NCI-H526 treated with DMSO at 0.1 percent for 48 hours (cell line): ENCODE measurements at places on chromosomes 7 and 10.

DNA sequence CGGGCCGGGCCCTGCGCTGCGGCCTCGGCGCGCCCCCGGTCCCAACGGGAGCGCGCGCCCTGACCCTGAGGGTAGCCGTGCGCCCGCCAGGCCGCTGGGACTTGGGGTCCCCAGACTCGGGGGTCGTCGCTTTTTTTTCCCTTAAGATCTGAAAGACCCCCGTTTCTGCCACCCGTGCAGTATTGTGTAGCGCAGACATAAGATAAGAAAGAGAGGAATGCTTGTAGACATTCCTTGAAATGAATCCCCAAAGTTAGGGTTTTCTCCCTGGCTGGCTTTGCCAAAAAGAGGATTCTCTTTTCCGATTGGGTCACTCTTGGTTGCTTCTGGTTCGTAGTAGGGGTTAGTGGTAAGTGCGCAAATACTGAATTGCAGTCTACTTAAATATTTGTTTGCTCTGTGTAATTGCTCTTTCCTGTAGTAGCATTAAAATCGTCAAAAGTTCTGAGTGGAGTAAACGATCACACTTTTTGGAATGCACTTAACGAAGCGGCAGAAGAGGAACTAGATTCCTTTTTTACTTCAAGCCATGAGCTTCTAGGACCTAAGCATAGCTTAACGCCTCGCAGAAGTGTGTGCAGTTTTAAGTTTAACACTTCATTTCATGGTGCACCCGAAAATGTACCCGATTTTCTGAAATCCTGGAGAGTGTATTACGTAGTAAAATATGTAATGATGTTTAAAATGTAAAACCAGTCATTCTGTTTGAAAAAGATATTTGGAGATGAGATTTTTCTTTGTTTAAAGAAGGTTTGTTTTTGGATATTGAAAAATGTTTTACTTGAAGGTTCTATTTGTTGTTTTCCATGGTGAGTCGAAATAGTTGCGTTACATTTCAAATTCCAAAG lies 1.3 kb downstream of the CUL1 start:
- DNase-seq = peak; percentile 45

DNA sequence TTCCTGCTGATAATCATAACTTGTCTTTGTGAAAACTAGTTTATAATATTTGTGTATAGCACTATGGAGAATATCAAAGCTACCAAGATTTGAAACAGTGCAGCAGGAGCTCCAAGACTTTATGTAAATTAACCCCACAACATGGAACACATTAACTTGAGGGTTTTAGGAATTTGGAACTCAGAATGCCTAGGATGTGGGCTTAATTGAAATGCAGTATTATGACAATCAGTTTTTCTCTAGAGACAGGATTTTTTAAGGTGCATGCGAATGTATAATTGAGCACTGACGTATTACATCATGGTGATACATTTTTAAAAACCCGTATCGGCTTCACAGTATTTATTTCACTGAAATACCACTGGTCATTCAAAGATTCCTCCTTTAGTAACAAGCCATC lies 313.1 kb upstream of the DGKB start:
- DNase-seq = no peak

- no peak for DNase-seq
Measured at GRCh38 chr7:1386623-1387220, 72.5 kb downstream of the MICALL2 start.

- DNase-seq = no peak
Measured at GRCh38 chr10:119177708-119178371, 772 bp downstream of the PRDX3 start.

DNA sequence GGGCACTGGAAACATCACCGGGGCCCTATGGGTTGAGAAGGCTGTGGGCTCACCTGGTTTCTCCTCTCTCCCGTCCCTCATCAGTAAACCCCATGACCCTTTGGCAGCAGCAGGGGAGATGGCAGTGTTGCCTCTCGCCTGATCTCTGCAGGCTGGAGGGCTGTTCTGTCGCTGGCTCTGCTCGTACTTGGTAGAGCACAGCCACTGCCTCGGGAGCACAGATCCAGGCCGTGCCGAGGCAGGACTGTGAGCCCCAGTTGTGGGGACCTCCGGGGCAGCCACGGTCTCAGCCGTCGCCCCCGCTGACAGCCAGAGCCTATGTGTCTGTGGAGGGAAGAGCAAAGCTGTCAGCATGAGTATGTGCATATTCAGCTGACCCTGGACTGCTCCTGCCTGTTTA lies 94.9 kb downstream of the PTPRE start:
- no peak for DNase-seq

- peak; percentile 1 for DNase-seq
Measured at GRCh38 chr10:23157239-23157681, 34.9 kb upstream of the PTF1A start.

DNA sequence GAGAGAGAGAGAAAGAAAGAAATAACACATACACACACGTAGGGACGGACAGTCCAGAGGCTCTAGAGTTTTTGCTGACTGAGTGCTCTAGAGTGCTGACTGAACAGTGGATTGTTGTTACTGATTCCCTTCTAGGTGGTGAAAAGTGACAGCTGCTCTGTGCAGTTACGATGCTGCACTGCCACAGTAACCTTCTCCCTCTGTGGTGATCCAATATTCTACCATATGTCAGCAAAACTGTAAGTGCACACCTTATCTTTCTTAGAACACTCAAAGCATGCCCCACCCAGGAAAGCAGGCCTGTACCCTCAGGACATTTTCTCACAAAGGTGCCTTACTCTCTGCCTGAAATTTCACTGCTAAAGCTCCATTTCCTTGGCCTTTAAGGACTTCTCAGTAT lies 1023.5 kb downstream of the TYW1 start:
- DNase-seq = no peak

DNA sequence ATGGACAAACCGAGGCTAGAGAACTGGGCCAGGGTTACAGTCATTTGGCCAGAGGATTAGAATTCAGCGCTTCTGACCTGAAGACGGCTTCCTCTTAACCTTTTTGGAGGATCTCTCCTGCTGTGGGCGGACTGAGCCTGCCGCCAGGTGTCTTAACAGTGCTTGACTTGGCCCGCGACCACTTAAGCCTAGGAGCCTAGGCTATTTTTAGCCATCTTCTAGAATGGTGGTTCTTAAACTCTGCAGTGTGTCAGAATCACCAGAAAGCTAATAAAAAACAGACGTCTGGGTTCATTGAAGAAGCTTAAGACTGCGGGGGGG lies 722 bp downstream of the MDH2 start:
- DNase-seq = peak; percentile 23

- DNase-seq = no peak
Measured at GRCh38 chr10:34193931-34194626, 621.0 kb downstream of the PARD3 start.

DNA sequence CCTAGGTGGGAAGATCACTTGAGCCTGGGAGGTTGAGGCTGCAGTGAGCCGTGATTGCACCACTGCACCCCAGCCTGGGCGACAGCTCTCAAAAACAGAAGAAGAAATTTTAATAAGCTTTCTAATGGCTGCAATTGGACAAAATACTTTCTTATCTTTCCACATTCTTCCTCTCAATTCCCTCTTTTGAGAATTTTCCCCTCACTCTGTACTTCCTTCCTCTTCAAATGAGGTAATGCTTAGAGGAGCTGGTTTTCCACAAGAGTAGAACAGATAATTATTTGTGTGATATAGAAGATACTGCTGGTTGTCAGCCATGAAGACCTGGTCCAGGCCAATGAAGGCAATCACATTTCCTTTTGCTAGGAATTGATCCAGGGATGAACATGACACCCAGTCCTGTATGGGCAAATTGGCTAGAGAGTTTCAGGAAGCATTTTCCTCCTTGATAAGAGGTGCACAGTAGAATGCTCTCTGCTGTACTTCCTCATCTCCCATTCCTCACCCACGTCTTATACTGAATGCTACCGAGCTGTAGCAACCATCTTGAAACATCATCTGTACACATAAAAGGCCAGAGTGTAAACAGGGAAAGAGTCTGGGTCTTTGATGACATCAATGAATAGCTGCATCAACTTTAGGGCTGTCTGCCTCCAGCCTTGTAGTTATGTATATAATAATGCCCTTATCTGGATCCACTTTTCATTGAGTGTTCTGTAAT lies 103.9 kb downstream of the CDK6 start:
- no peak for DNase-seq

- no peak for DNase-seq
Measured at GRCh38 chr7:148772297-148773089, 73.8 kb downstream of the CUL1 start.

- no peak for DNase-seq
Measured at GRCh38 chr10:106864031-106864430, 300.5 kb downstream of the SORCS1 start.

DNA sequence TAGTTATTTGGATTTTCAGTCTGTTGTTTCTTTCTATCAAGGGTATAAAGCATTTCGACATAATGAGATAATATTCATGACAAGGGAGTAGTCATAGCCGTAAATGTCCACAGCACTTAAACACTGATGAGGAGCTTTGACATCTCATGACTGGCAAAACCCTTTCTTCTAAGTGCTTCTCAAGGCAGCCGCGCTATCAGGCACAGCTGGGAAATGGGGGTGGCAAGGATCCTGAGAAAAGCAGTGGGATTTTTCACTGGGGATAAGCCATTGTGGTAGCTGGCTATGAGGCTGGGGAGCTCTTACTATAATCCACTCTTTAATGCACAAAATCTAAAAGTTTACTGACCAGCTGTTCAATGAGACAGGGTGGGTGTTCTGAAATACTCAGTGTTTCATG lies 493.2 kb upstream of the KLF6 start:
- DNase-seq = no peak

- no peak for DNase-seq
Measured at GRCh38 chr10:10938676-10939075, 79.0 kb upstream of the CELF2 start.

DNA sequence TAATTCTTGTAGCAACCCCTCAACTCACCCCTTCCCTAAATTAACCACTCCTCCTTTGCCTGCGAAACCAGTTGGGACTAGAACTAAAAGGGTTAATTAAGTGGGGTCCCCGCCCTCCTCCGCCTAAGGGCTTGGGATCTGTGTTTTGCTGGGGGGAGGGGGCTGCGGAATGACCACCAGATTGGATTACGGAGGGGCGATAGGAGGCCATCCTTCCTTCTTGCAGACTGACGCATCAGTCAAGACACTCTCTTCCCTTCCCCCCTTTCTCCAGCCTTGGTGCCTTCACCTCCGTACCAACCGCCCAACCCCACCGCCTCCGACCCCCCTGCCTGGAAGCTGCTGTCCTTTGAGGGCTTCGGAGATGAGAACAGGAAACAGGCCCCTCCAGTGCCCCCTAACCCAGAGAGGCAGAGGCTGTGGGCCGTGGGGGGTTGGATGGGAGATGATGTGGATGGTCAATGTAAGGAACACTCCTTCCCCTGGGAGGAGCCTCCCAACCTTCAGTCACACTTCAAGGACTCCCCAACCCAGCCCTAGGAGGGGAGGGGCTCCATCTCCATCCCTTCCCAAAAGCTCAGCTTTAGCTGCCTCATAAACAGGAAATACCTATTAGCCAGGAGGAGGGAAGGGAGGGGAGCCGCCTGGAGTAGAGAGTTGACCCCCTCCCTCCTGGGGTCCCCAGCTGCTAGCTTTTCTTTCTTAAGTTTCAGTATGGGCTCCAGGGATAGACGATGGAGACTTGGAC lies 997 bp upstream of the LDB1 start:
- no peak for DNase-seq

- peak; percentile 20 for DNase-seq
Measured at GRCh38 chr10:79374312-79375191, 27.3 kb downstream of the PPIF start.
